PC-3 (cell line): ENCODE measurements at places on chromosomes 12 and 14.

GRCh38 chr12:95545303-95545702 is 6.0 kb downstream of the USP44 start:
- no peak for DNase-seq

DNA sequence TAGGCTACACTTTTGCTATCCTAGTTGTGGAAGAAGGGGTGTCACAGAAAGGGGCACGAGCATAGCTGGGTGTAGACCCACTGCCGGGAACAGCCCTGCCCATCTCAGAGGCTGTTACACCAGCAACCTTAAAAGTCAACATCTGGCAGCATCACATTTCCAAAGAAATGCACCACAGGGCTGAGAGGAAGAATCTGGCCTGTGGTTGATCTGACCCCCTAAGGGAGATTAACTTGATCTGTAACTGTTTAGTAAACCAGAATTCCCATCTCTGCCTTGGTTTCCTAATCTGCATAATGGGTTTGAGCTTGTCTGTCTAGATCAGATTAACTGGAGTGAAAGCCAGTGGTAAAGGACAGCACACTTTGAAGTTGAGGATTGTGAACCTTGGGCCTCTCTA is 1.3 kb downstream of the LRP1-AS start:
- no peak for DNase-seq

DNA sequence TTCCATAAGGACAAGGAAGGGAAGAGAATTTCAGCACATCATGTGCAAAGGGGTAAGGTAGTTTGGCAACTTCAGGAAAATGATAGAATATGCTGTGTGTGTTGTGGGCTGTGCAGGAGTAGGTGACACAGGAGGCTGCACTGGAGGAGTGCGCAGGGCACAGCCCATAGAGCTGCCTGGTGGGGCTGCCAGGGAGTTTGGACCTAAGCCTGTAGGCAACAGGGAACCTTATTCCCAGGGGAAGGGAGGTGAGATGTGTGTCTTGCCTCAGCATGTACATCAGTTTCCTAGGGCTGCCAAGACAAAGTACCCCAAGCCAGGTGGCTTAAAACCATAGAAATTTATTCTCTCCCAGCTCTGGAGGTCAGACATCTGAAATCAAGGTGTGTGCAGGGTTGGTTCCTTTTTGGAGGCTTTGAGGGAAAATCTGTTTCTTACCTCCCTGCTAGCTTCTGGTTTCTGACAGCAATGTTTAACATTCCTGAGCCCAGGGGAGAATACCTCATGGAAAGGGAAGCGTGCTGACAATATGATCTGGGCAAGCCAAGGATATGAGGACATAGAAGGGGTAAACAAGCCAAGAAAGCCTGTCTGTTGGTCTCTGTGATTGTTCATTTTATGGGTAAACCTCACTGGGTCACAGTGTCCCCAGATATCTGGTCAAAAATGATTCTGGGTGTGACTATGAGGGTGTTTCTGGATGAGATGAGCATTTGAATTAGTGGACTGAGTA is 174.0 kb upstream of the NTF3 start:
- DNase-seq, result no peak

DNA sequence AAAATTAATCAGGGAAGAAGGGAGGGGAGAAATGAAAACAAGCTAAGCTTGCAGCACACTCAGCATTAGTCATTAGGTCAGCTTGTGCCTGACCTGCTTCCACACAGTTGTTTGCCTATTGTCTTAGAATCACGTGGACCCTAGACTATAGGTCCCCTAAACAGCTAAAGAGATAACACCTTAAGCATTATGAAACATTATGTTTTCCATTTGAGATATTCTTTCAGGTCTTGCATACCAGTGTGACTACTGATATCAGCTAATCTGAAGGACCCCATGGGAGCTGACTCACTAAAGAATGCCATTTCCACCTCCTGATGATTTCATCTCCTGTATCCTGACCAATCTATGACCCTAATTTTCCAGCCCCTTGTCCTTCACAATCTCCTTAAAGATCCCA is 154.1 kb upstream of the FUT8 start:
- peak; percentile 91 for DNase-seq

GRCh38 chr12:130672089-130672820 is 43.8 kb downstream of the RIMBP2 start:
- no peak for DNase-seq

- DNase-seq, result peak; percentile 63
These were observed 8.7 kb upstream of the SPATS2 start for GRCh38 chr12:49358483-49359141.

GRCh38 chr12:23356927-23357708 is 592.4 kb downstream of the SOX5 start:
- DNase-seq, result no peak

DNA sequence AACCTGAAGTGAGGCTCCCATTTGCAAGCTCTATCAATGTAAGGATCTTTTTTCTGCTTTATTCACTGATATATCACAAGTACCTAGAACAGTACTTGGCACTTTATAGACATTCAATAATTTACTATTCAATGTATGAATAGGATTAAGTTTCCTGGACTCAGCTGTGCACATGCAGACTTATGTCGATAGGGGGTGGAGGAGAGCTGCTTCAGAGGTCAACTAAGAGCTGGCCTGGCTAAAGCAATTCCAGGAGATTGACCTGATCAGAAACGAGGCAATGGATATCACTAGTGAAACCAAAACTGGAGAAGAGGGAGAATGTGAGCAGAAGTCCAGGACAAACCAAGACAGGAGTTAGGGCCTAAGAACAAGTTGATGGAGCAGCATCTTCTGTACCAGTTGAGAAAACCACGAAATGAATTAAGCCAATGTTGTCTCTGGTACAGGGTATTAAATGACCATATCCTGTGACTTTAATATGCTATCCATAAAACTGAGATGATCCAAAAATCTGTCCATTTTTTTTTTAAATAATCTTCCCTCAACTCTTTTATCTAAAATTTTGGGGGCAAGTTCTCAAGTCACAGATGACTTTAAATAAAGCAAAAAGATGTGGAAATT is 169.2 kb downstream of the PIK3C2G start:
- peak; percentile 69 for DNase-seq

DNA sequence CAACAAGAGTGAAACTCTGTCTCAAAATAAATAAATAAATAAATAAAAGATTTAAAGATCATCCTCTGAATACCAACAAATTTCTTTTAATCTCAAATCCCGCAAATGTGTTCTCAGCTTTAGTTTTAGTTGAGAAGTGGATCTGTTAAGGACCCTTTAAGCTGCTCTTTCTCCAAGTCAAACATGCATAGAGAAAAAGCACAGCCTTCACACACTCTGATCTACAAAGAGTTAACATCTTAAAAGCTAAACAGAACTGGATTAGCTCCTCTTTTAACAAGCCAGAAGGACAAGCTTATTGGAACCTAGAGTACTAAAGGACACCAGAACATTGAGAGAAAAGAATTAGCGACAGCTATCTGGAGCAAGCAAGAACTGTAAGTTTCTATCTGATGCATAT is at the start of gene RPGRIP1:
RPGRIP1 (plus strand) TSS at position 301 of the 400 bp plus-strand sequence. CDS start 7,894 bp downstream, outside the sequence.
- no peak for DNase-seq

DNA sequence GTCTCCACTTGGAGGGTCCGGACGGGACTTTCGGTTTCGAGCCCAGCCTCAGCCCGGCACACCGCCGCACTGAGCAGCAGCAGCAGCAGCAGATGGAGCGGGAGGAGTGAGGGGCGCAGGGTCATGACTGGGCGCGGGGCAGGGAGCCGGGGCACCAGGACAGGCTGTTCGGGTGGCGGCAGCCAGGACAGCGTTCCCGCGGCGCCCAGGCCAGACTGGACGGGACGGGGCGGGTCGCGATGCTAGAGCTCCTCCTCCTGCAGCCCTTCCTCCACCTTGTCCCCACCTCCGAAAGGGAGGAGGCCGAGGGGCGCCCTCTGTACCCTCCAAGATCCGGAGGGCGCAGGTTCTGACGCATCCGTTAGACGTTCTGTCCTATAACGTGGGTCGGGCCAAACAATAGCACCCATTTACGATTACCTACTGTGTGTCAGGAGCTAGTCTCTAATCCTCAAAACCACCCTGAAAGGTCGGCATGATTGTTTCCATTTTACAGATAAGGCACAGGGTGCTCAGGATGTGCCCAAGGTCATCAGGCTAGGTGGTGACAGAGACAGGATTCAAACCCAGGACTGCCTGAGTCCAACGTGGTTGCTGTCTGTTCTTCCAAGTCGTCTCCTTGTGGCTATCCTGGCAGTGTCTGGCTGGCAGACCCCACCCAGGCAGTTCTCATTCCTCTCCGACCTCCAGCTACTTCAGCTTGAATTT is at the start of gene FKBP11:
FKBP11 (minus strand) TSS at position 189 of the 708 bp plus-strand sequence; CDS start at position 125, 64 bp downstream.
- DNase-seq, result no peak
